ENCODE measurements at places on chromosomes 3 and 15. TPM values are rescaled to one million over a fixed set of nuclear protein-coding genes. Genes with fewer than 3 reads are reported as not detected.

Gene GABRR3
- polyA plus RNA-seq = 0.04 TPM

Gene PCSK6
- 6.7 TPM for polyA plus RNA-seq

Gene ROPN1B
- 0.42 TPM for polyA plus RNA-seq

Gene SPTBN5
- polyA plus RNA-seq = 2.8 TPM

Gene RTP3
- not detected for polyA plus RNA-seq

Gene GP5
- polyA plus RNA-seq = 0.89 TPM

Gene SNRK
- polyA plus RNA-seq = 61.8 TPM

Gene GOLGA6B
- polyA plus RNA-seq = not detected

Gene EXD1
- 0.10 TPM for polyA plus RNA-seq

Gene BFSP2
- 0.33 TPM for polyA plus RNA-seq
